CD4-positive, alpha-beta T cell treated with Interleukin-17A for 4 hours (primary cell): ENCODE measurements at places on chromosomes 7 and 10.

DNA sequence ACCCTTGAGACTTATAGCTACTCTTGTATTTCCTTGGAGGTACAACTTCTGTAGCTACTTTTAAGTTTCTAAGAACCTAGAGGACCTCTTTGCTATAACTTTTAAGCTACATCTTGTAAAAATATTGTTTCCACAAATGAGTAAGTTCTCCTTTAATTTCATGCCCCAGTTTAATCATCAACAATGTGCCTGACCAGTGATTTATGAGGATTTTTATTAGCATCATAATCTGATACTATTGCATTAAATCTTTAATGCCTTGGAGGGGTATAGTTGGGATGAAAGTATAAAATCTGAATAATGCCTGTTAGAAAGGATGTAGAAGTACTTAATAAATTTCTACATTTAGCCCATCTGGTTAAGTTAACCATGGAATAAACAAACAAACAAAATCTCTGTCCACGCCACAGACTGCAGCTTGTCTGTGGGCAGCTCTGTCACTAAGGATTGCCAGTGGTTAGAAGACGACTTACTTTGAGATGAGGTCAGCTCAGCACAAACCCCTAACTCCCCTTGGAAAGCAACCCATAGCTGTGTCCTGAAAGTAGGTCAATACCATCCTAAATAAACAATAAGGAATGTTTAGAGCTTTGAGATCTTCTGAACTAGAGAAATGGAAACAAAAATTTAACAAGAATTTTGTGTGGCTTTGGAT is 18.3 kb downstream of the UBE2D1 start:
- no peak for DNase-seq

GRCh38 chr7:81623251-81623855 is 146.5 kb downstream of the HGF start:
- no peak for DNase-seq

DNA sequence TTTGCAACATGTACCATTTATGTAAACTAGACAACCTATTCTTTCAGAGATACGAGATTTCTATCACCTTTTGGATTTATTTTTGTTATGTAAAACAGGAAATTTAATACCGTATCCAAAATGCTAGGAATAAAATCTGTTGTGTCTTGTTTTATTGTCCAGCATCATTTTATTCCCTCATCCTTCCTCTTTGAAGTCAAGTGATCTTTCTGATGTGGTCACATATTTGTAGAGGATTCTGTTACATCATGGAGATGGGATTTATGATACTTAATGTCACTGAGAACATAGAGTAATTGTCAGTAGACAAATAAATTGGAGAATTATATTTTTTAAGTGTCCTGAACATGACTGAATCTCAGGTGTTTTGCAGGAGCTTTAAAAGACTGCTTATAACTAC is 64.7 kb downstream of the ZNF277 start:
- no peak for DNase-seq

GRCh38 chr7:76282344-76283253 is 19.9 kb upstream of the HSPB1 start:
- peak; percentile 44 for DNase-seq

DNA sequence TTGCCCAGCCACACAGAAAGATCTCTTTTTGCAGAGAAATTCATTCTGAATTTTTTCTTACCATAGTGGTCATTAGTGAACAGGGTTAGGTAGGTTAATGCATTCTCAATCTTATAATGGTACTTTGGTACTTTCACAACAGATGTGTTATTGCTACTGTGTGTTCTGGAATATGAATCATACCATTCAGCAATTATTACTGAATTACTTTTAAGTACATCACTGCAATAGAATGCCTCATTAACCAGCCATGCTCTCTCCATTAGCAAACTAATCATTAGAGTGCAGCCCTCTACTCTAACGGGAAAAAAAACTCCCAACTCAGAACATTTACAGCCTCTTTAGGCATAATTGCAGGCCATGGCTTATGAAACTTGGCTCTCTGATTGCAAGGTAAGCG is 102.1 kb downstream of the DOCK4 start:
- DNase-seq: no peak

DNA sequence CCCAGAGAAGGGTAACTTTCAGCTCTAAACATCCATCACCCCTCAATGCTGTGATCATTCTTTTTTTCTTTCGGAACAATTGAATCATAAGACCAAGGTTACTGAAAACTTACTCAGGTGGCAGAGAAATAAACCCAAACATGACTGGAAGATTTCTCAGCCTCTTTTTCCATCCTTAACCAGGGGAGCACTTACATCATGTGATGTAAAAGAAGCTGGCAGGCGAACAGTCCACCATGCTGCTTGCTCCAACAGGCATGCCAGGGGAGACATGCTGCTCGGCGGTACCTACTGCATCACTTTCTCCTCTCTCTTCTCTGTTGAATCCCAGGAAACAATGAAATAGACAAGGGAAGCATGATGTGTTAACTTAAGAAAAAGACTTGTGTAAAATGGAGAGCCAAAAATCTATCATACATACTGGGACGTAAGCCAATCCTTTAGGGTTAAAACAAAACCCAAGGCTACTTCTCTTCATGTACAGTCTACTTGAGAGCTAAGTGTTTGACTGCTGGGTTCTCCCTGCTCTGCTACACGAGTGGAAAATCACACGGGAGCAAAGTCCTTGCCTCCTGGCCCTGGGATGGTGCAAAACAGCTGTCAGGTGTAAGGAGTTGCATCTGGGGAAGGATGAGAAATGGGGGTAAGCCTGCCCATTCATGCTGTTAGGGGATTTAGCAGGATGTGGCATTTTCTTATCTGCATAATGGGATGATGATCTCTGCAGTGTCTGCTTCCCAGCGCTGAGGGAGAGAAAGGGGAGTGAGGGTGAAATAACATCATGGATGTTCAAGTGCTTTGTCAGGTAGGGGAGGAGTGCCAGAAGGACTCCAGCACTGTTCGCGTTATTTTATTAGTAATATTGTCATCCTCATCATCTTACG is 64.3 kb upstream of the ZNF438 start:
- DNase-seq: no peak

DNA sequence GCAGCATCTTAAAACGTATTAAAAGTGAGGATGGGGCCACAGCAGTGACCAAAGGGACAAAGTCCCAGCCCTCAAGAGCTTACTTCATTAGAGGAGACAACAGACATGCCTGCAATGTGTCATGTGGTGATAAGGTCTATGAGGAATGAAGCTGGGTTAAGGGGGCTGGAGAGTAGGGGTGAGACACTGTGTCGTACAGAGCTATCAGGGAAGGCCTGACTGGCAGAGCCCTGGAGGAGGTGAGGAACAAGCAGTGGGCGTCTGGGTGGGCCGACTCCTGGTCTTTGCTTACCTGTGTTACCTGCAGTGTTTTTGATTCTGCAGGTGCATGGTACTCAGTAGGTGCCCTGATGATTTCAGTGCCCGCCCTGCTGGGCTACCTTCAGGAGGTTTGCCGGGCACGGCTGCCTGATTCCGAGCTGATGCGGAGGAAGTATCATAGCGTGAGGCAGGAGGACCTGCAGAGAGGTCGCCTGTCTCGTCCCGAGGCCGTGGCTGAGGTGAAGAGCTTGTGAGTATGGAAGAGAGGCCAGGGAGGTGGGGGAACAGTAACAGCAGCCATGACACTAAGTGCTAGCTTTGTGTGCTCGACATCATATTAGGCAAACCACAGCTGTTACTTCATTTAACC is 7.6 kb downstream of the ZFYVE27 start:
- no peak for DNase-seq

GRCh38 chr10:13961097-13961496 is 369.6 kb downstream of the FRMD4A start:
- DNase-seq: no peak

GRCh38 chr7:84492098-84493034 is 297.8 kb upstream of the SEMA3A start:
- DNase-seq: no peak

DNA sequence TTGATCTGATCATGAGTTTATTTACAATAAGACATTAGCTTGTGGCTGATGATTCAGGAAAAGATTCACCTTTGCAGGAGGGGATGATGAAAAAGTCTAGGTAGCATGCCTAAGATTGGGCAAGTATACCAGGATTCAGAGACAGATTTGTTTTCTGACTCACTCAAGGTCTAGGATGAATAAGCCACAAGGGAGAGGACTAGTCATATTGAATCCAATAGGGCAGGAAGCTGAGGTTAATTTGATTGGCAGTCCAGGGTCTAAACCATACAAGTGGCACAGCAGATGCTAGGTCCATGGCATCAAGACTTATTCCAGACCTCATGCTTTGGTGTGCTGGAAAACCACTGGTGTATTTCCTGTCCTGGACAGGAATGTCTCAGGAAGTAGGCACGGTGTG is 1133.4 kb downstream of the XPNPEP1 start:
- no peak for DNase-seq

DNA sequence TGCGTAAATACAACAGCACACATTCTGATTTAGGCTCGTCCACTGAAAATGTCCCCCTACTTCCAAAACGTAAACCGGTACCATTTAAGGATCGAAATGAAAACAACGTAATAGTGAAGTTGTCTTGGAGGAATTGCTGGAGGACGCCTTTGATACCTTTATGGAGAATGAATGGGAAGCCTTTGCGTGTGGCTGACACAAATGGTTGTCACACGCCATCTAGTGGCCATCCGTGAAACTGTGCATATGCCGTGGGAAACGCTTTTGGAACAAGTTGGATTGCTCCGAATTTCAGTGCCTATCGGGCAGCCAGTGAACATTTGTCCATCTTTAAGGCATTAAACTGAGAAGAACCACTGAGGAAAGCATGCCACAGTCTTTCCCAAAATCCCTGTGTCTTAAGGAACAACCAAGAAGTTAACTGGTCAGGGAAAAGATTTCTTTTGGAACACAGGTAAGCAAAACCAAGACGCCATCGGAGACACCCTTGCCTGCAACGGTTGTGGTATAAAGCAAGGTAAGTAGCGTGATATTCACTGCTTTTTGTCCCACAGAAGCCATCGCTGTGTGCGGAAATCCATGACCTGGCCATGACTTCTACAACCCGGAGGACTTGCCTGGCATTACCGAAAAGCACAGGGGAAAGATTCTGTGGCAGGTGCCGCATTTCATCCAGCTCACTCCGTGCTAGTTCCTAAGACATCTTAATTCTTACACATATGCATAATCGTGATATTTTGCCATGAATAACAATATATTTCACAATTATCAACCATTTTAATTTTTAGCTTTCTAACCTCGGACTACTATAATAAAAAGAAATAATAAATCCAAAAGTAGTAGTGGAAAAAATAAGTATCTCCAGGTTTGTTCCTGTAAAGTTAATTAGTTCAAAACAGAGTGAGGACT is 100.6 kb downstream of the FAM204A start:
- peak; percentile 73 for DNase-seq

GRCh38 chr7:75963381-75963995 is 30.9 kb downstream of the TMEM120A start:
- DNase-seq: no peak

- DNase-seq: no peak
Observed at GRCh38 chr7:155943251-155943899, 131.1 kb upstream of the SHH start.
